ENCODE measurements at places on chromosomes 3 and 15.

DNA sequence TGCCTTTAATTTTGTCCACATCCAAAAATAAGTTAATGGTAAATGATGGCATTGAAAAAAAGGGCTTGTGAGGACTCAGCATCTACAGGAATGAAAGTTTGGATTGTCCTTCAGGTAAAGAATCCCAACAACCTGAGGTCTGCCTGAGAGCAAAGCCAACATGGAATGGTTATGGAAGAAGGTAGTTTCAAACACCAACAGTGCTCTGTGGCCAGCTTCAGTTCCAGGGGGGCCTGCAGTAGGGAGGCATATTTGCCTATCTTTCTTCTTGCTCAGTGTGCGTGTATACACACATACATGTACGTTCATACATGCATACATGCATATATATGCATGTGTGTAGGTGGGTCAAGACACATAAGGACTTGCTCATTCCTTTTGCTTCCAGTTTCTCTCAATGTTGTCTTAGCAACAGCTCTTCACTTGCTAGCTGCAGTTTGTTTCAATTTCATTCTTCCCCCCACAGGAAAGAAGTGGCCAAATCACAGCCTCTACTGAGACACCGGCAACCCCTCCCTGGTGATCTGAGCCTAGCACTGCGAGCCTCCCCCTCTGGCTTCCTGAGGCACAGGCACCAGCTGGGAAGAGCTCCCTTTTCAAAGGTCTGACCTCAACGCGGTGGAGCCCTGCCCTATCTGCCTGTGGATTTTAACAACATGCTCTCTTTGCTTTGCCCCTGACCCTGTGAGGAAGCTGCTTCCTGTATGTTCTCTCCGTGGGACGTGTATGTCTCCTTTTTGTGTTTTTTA, 146.2 kb downstream of the KLF13 start:
- DNase-seq, result no peak

DNA sequence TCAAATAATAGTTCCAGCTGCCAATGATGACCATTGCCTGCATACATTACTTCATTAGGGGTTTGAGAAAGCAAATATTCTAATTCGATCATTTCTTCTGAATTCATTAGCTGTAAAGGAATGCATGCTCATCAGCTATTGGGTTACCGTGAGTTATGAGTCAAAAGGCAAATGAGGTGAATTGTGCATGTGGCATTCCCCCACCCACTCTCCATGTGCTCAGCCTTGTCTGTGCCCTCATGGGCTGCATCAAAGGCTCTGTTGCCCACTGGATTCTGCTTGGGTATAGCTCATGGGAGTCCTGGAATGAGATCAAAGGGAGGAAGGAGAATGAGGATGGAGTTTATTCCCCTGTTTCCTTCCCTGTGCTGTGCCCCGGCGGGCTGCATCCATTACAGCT, 99.3 kb upstream of the CHRNA7 start:
- DNase-seq, result no peak

DNA sequence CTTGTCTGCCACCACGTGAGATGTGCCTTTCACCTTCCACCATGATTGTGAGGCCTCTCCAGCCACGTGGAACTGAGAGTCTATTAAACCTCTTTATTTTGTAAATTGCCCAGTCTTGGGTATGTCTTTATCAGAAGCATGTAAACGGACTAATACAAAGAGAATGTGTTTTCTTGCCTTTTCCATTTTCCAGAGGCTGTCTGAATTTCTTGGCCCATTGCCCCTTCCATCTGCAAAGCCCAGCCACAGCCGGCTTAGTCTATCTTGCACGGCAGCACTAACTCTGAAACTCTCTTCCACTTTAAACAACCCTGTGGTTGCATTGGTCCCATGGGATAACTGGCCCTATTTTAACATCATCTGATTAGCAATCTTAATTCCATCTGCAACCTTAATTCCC, 215.3 kb downstream of the LRTM1 start:
- no peak for DNase-seq

- DNase-seq, result no peak
Measured at GRCh38 chr15:101332061-101332467, 37.0 kb upstream of the SNRPA1 start.

GRCh38 chr3:138588445-138588844, 5.6 kb downstream of the CEP70 start:
- no peak for DNase-seq

DNA sequence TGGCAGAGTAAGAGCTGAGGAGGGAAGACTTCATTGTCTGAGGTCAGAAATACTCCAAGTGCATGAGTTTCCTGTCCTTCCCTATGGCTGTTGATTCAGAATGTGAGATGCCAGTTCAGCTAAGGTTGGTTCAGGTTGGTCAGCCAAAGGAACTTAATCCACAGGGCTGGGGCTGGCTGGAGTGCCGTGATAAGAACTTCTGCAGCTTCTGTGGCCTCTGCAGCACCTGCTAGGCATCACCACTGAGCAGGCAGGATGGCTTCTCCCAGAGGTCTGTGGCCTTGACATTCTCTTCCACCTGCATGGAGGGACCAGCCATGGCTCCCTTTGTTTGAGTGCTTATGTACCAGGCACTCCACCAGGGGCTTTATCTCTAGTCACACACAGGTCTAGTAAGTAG, 109.5 kb upstream of the PLXNA1 start:
- no peak for DNase-seq

- DNase-seq, result no peak
Measured at GRCh38 chr15:31131853-31132375, 30.4 kb upstream of the TRPM1 start.

DNA sequence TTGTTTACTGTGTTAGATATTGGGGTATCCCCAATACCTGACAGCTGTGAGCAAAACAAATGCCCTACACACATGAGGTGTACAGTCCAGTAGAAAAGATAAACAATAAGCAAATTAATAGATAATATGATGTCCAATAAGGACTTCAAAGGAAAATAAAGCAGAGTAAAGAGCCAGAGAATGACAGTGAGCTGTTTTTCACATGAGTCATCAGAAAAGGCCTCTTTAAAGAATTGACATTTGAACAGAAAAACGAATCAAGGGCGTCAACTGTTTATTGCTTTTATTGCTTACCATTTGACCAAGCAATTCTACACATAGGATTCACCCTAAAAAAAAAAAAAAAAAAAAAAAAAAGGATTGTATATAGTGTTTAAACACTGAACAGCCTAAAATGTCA, 96.6 kb upstream of the FLNB start:
- no peak for DNase-seq

GRCh38 chr3:41848753-41849574, 112.9 kb downstream of the ULK4 start:
- no peak for DNase-seq

GRCh38 chr15:70852501-70853317, 1.2 kb downstream of the LARP6 start:
- no peak for DNase-seq

GRCh38 chr3:37103103-37103808, 71.1 kb downstream of the LRRFIP2 start:
- DNase-seq, result no peak

DNA sequence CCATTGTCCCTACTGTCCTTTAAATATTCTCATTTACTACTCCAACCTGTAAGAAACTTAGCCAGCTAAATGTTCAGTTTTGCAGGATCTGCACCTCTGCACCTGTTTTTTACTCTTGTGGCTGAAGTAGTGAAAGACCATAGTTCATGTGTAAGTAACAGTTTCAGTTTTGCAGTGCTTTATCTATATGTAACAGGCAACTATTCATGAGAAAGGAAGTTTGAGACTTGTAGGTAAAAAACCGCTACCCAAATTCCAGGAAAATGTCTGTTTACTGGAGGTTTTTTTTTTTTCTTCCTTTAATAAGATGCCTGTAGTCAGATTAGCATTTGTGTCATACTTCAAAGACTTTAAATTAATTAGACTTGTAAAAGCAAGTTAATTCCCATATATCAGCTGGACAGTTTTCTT, 25.4 kb upstream of the MBNL1 start:
- DNase-seq, result no peak

GRCh38 chr15:29682781-29683180, 139.5 kb downstream of the TJP1 start:
- DNase-seq, result no peak

- no peak for DNase-seq
Measured at GRCh38 chr3:18149386-18149785, 275.8 kb downstream of the SATB1 start.

- DNase-seq, result no peak
Measured at GRCh38 chr3:54835701-54836100, 92.2 kb downstream of the LRTM1 start.

- DNase-seq, result no peak
Measured at GRCh38 chr3:124579641-124580040, 150.6 kb upstream of the UMPS start.

DNA sequence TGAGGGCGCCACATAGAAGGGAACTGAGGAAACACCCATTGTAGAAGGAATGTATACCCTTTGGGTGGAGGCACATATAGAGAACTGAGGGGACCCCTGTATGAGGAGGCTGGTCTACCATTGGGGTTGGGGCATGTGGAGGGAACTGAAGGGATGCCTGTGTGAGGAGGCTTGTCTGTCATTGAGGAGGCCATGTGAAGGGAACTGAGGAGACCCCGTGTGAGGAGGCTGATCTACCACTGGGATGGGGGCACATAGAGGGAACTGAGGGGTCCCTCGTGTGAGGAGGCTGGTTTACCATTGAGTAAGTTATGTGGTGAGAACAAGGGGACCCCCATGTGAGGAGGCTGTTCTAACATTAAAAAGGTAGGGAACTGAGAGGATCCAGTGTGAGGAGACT, 156.1 kb downstream of the FBLN2 start:
- DNase-seq, result no peak

DNA sequence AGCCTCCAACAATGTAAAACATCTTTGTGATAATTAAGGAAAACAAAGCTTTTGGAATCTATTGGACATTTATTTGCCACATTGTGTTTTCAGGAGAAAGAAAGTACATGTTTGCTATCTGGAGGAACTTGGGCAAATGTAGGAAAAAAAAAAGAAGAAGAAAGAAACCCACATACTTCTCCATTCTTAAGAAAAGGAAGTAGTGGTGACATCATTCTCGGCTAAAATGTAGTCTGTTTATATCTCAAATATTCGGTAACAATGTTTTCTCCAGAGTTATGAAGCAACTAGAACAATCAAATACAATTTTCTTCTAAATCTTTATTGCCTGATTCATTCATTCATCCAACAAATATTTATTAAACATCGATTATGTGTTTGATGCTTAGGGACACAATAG, 2.3 kb upstream of the TGFBR2 start:
- DNase-seq, result no peak

GRCh38 chr15:98860281-98861041, 147.1 kb downstream of the PGPEP1L start:
- DNase-seq, result no peak

GRCh38 chr3:182129740-182130139, 418.0 kb downstream of the SOX2 start:
- DNase-seq, result no peak

DNA sequence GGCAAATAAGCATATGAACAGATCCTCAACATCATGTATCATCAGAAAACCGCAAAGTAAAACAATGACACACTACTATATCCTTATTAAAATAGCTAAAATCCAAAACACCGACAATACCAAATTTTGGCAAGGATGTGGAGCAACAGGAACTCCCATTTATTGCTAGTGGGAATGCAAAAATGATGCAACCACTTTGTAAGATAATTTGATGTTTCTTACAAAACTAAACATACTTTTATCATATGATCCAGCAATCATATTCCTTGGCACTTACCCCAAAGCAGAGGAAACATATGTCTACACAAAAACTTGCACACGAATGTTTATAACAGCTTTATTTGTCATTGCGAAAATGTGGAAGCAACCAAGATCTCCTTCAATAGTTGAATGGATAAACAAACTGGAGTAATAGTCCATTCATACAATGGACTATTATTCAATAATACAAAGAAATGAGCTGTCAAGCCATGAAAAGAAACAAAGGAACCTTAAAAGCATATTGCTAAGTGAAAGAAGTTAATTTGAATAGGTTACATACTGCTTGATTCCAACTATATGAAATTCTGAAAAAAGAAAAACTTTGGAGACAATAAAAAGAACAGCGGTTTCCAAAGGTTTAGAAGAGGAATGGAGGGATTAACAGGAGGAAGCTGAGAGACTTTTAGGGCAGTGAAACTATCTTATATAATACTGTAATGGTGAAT, 172.0 kb downstream of the VPS13C start:
- DNase-seq, result no peak

DNA sequence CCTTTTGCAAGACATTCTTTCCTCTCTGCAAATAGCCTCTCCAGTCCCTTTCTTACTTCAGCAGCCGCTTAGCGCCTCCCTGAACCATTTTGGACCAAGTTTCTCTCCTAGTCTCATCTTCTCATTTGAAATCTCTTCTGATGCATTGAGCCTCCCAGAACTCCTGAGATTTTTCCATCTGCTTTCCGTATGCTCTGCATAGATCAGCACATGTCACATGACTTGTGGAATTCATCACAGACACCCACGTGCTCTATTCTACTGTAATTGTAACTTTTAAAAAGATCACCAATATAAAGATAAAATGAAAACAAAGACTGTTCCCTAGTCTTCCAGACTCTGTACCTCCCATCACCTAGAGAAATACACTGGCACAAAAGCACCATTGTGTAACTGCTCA, 100.7 kb downstream of the GADL1 start:
- DNase-seq, result no peak

GRCh38 chr15:83595191-83595590, 58.7 kb upstream of the ADAMTSL3 start:
- DNase-seq, result no peak

DNA sequence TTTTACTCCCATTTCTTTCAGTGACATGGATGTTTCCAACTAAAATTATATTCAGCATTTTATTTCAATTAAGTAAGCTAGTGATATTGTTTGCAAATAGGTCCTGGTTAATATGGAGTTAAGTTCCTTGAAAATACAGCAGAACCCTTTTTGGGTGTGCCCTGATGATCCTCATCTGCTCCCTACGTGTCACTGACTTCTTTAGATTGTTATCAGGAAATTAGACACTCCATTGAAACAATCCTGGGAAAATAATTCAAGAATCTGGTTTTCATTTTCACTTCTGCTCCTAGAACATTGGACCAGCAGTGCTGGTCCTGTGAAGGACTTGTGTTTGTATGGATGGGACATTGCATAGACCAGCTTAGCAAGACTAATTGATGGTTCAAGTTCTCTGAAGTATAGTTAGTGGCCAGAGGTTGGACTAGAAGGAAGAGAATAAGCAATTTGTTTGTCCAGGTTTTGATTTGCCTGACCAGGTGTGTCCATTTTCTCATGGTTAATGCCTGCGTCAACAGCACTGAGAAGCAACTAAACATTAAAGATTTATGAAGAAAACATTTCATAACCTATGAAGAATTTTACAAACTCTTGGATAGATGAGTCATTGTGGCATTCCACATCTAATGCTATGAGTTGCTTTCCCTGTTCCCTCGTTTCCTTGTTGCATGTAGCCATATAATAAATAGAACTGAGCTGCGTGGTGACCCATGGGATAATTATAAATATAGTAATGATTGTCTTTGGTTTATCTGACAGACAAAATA, 95.8 kb downstream of the ZPLD1 start:
- DNase-seq, result no peak

- no peak for DNase-seq
Measured at GRCh38 chr3:56856752-56857151, 55.0 kb upstream of the ARHGEF3 start.

GRCh38 chr15:76898102-76898501, 7.0 kb downstream of the SCAPER start:
- no peak for DNase-seq

GRCh38 chr3:24227635-24228034, 267.0 kb downstream of the THRB start:
- DNase-seq, result no peak

- no peak for DNase-seq
Measured at GRCh38 chr15:40436892-40437751, 3.6 kb upstream of the BAHD1 start.
